ENCODE measurements at places on chromosomes 7 and 10.

DNA sequence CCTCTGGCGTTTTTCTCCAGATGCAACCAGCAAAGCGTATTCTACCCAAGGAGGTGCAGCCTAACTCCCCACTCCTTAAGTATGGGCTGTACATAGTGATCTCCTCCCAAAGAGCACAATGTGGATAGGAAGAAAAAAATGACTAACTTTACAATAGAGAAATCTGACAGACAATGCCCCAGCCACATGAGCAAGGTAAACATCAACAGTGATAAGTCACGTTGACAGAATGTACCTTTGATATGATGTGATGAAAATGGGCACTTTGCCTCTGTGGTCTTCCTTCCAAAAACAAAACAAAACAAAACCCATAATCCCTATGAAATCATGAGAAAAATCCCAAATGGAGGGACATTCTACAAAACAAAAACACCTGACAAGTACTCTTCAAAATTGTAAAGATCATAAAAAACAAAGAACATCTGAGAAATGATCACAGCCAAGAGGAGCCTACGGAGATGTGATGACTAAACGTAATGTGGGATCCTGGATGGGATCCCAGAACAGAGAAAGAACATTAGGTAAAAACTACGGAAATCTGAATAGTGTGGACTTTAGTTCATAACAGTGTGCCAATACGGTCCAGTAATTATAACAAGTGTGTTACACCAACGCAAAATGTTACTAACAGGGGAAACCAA lies 50.6 kb downstream of the ABLIM1 start:
- no peak for DNase-seq

DNA sequence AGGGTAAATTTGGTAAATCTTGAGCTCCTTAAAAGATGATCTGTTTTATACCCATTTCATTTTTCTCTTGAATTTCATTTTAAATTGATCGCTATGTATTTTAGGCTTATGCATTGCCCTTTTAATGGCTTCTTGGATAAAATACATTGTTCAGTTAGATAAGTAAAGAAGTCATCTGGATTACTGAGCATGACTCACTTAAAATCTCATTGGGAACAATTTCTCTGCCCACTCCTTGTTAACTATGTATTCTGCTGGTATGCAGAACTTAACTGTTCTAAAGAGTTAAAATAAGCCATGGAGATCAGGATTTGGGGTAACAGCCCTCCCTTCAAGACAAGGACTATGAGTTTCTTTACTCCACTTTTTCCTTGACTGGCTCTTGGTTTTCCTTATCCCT lies 134.2 kb downstream of the SND1 start:
- DNase-seq = no peak

DNA sequence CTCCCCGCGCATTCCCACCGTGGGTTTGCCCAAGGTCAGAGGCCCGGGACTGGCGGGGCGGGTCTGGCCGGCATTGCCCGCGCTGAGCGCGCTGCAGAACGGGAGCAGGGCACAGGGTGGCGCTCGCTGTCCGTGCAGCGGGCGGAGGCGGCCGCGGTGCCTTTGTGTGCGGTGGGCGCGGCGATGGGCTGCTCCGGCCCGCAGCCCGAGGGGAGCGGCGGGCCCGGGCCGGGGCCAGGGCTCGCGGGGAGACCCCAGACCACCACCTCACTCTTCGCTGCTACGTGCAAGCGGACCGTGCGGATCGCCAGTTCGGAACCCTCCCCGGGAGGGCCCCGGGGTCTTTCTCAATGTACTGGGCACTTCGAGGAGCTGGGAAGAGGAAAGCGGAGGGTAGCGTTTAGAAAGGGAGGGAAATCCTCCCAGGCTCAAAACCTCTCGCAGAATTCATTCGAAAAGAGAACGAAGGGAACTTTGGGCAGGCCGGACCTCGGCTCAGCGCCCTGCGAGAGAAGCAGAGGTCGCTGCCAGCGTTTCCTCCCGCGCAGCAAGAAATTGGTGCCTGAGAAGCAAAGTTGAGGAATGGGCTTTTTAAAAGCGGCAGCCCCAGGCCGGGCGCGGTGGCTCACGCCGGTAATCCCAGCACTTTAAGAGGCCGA lies 8.5 kb downstream of the SP8 start:
- no peak for DNase-seq

GRCh38 chr7:100369105-100369504 lies 4.2 kb upstream of the PILRA start:
- DNase-seq = no peak

DNA sequence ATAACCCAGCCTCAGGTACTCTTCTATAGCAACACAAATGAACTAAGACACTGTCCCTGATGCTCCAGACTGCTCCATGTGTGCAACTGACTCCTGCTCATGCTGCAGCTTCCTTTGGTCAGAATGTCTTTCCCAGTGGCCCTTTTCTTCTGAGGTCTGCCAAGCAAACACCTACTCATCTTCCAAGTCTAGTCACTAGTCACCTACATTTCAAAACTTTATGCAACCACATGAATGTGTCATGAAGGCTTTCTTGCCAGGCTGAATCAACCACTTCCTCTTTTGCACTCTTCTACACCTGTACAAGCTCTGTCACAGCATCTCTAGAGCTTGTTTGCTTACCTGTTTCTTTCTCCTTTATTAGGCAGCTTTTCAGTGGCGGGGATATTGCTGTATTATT lies 75.8 kb downstream of the LSMEM1 start:
- DNase-seq = no peak

DNA sequence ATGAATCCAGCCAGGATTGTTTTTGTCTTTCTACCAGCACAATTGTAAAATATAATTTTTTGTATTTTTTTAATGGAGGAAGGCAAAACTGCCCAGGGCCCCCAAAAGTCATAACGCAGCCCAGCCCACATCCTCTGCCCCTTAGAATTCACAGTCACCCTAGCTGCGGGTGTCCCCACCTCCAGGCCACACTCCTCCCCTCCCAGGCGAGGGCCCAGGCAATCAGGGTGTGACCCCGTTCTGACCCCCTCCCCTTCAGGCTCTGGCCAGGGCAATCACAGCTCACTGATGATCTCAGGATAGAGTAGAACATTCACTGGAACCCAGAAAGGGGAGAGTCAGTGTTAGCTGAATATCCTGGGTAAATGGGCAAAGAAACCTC lies 92.0 kb upstream of the MACROH2A2 start:
- DNase-seq = no peak

- no peak for DNase-seq
Observed at GRCh38 chr7:87599336-87599735, 1.3 kb downstream of the ABCB1 start.

DNA sequence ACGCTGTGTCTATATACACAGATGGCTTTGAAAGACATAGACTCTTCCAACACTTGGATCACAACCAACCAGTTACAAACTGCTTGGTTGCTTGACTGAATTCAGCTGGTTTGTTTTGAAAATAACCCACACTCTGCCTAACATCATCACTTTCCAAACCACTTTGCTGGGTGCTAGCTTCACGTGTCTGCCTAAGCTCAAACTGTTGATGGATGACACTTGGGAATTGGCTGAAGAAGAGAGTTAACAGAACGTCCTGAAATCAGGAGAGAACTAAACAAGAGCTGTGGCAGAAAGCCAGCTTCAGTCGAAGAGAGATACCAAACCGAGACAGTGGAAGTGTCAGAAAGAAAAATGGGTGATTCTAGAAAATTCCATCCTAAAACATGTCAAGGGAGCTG lies 420.8 kb upstream of the AUTS2 start:
- no peak for DNase-seq

GRCh38 chr10:72274730-72275350 lies 1.1 kb downstream of the DDIT4 start:
- DNase-seq = no peak

GRCh38 chr10:97356918-97357317 lies 22.4 kb upstream of the FRAT2 start:
- no peak for DNase-seq

DNA sequence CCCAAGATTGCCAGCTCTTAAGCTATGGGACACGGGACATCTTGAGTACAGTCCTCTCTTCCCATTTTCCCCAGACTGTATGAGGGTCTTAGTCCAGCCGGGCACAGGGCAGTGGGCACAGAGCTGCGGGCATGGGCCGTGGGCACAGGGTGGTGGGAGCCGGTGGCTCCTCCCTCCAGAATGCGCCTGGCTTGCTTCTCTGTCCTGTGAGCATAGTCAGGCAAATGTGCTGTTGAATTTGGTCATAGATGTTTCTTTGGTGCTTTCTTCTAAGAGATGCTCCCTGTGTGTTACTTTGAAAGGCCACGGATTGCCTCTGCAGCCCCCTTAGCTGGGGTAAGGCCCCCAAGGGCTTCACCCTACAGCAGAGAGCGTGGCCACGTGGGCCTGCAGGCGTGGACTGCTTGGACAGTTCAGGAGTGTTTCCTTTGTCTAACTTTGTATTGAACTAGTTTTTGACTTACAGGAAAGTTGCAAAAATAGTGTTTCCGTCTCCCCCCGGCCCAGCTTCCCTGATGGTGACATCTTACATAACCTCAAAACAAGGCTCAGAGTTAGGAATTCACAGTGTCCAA lies 24.7 kb downstream of the LRRC27 start:
- no peak for DNase-seq
